ENCODE measurements at places on chromosomes 4 and X.

- DNase-seq: no peak
Measured at GRCh38 chr4:2797545-2798305, 4.8 kb downstream of the SH3BP2 start.

- DNase-seq: no peak
Measured at GRCh38 chrX:8743126-8743732, 11.3 kb upstream of the ANOS1 start.

GRCh38 chr4:77605210-77605902 lies at the start of gene CXCL13:
CXCL13 (plus strand) TSS chr4:77605820; CDS start chr4:77605866, 46 bp downstream.
- no peak for DNase-seq

GRCh38 chr4:6359536-6360308 lies 90.1 kb downstream of the WFS1 start:
- DNase-seq: no peak

GRCh38 chr4:7630568-7631287 lies 196.0 kb upstream of the PSAPL1 start:
- no peak for DNase-seq
